Kasumi-1 (cell line): ENCODE measurements at places on chromosomes 5 and 9.

DNA sequence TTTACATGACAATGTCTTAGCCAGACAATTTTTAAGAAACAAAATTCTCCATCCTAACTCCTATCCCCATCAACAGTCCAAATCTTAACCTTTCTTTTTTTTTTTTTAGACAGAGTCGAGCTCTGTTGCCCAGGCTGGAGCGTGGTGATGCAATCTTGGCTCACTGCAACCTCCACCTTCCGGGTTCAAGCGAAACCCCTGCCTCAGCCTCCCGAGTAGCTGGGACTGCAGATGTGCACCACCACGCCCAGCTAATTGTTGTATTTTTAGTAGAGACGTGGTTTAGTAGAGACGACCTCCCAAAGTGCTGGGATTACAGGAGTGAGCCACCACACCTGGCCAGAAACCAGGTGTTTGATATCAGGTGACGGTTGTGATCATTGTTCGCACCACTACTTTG is 10.2 kb downstream of the ABL1 start:
- DNase-seq = no peak

DNA sequence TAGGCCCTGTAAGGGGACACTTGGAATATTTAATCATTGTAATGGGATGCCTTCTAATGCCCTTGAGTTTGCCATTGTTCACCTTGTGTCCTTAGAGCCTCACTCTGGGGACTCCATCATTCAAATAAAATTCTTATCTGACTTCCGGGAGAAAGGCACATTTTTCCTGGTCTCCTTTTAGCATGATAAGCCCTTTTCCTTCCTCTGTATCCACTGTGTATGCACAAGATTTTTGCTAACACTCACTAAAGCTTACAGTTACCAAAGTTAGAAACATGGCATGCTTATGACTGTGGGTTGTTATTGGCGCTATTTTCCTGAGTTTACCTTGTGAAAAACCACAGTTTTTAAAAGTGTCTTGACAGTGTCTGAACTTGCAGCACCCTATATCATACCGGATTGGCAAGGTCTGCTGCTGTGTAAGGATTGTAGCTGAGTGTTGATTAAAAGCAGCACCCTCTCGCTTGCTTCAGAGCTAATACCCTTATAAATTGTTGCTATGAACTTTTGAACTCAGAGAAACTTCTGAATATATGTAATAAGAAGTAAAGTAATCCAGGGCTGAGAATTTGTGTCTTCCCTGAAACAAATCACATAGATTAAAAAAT is 46.4 kb downstream of the SNCAIP start:
- no peak for DNase-seq

DNA sequence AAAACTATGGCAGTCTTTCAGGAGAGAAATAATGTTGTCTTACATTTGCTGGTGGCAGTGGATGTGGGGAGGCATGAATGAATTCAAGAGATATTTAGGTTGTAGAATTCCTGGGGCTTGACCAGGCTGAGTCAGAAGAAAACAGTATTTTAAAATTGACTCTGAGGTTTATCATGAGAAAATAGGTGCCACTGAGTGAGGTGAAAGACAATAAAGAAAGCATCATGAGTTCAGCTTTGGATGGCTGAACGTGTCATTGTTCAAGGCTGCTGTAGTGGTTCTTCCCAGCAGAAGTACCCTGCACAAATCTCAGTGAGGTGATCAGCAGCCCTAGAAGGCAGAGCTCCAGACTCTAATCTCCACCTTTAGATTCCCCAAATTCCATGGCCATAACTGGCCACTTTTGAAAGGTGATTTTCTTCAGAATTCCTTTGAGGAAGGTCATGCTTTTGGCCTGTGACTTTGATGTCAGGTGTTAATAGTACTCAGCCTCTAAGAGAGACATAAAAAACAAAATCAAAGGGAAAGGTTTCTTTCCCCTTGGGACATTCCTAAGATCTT is 395.4 kb downstream of the NTRK2 start:
- no peak for DNase-seq

DNA sequence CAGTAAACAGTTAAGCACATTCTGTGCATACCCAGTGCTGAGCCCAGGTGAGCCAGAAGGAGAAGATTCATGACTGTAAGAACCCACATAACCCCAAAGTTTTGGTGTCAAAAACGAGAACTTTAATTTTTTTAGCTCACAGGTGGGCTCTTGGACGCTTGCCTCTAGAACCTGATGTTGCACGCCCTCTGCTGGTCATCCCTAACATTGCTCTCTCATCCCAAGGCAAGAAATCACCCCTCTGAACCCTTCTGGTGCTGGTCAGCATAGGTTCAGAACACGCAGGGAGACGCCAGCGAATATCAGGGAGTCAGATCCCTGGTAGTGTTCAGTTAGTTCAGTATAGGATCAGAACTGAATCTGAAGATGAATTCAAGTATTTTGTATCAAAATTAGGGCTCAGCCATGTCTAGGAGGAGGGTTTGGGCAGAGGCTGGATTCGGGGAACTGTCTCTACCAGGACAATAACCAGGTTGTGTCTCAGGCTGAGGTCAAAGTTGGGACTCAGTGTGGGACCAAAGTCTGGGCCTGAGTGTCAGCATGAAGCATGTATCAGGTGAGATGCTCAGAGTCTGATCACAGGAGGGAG is 4.1 kb upstream of the DNAJB5 start:
- DNase-seq = peak; percentile 54

DNA sequence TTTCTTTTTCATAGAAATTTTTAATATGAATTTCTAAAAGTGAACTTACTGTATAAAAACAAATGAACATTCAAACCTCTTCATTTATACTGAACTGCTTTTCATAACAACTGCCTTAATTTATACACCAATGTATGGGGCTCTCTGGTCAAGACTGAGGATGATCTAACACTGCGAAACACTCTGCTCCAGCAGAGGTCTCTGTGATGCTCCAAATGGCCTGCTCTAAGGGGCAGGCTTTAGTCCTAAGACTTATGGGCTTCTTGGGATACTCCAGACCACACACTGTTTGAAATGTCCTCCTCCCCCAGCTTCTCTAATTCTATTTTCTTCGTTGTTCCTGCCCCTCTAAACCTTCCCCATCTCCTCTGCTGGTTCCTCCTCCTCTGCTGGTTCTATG is 58.5 kb downstream of the LIFR start:
- no peak for DNase-seq

- DNase-seq = no peak
These were observed 16.0 kb downstream of the ZNF462 start for GRCh38 chr9:106878934-106879333.

- no peak for DNase-seq
These were observed 31.7 kb upstream of the SLC6A3 start for GRCh38 chr5:1476967-1477310.

- no peak for DNase-seq
These were observed 54.1 kb downstream of the OSMR start for GRCh38 chr5:38899936-38900335.

GRCh38 chr9:2465921-2466460 is 155.6 kb upstream of the VLDLR start:
- DNase-seq = no peak

DNA sequence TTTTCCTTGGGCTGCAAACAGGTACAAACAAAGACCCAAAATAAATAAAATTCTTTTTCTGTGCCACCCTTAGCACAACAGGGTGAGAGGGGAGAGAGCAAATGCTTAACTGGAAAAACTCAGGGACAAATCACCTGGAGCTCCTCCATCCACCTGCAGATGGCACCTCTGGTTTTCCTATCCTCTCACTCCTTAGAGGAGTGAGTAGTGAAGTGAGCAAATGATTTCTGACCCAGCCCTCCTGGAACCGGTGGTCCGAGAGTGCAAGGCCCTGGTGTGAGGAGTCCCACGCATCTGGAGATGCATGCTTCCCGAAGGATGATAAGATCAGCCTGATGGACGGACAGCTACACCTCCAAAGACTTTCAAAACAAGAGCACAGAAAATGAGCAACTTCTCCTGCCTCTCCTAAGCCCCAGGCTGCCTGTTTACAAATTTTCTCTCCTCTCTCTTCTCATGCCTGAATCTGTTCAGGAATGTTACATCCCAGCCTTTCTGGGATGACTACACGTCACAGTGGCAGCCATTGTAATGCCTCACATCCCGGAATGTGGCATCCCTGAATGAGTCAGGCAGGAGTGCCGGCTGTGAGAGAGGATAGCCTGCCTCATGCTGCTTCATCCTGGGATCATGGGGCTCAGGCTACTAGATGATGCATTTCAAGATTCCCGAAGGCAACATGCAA is 86.4 kb downstream of the ADRB2 start:
- no peak for DNase-seq

- DNase-seq = peak; percentile 24
These were observed 98.4 kb upstream of the GNAQ start for GRCh38 chr9:78130004-78130403.

- DNase-seq = peak; percentile 31
These were observed 670 bp downstream of the EDIL3 start for GRCh38 chr5:84383816-84384603.

- no peak for DNase-seq
These were observed 612.6 kb downstream of the PSAT1 start for GRCh38 chr9:78909566-78909965.

DNA sequence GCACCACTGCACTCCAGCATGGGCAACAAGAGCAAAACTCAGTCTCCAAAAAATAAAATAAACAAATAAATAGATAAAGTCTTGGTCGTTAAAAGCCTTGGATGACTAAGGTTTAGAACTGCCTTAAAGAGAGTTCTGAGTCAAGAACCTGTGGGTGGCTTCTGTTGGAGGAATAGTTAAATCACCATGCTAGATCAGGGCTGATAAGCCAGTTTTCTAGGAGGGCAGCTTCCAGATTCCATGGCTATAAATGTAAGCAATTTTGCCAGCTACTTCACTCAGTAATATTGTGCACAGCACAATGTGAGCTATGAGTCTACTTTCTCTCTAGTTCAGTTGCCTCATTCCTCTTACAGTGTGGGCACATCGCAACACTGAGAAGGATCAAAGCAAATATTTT is 242.1 kb upstream of the NUDT12 start:
- DNase-seq = no peak

DNA sequence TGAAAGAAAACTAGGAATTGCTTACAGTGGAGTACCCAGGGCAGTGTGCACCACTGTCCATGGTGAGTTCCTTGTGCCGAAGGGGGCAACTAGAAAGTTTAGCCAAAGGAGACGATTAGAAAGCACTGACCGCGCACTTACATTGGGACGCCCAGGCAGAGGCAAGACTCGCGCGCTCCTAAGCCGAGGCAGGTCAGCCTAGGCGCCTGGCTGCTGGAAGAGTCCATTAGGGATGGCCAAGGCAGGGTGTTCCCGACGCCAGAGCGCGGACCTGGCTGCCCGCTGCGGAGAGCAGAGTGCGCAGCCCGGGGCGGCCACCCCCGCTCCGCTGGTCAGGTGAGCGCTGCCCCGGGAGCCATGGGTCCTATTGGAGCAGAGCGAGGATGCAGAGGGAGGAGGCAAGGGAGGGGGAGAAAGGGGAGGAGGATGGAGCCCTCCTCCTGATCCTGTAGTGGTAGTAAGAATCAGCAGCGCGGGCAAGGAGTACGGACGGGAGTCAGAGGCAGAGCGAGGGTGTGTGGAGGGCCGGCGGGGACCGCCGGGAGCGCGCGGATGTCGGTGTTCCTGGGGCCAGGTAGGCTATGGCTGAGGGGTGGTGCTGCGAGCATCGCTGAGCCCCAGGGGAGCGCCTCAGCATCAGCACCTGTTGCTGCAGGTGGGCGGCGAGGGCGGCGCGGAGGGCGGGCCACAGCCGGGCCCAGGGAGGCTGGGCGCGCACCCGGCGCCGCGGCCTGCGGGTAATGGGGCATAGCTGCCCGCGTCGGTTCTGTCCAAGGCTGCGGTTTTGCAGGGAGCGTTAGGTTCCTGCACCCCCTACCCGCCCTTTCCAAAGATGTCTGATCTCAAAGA is at the start of gene ADGRV1:
Gene ADGRV1, plus strand, starts transcription at position 454 of the 849 bp plus-strand sequence. Its CDS starts 99 bp downstream, at position 553.
- peak; percentile 14 for DNase-seq
